ENCODE measurements at places on chromosomes 11 and 22. TPM values are rescaled to one million over a fixed set of nuclear protein-coding genes. Genes with fewer than 3 reads are reported as not detected.

AHNAK gene
- total RNA-seq: 411 TPM

IGSF22 gene
- total RNA-seq: not detected

RRP8 gene
- 29.4 TPM for total RNA-seq

TRIM22 gene
- total RNA-seq: 1.1 TPM

SMTNL1 gene
- total RNA-seq: not detected

All from A549 treated with AZD2906 at 1 μM for 4 hours (cell line).